Astrocyte (in vitro differentiated cells and primary cell): ENCODE measurements at places on chromosomes 1 and 21. TPM values are rescaled to one million over a fixed set of nuclear protein-coding genes. Genes with fewer than 3 reads are reported as not detected.
A peak's percentile ranks its signal among the peaks of the same experiment; 100 is the strongest.

The OR2L13 gene
- total RNA-seq: not detected in 2 replicates

The SLFNL1 gene
- 0.14 and 0.18 TPM in 2 replicates for total RNA-seq

The DIO1 gene
- not detected in 2 replicates for total RNA-seq

The OR2T2 gene
- total RNA-seq: not detected in 2 replicates

The CSMD2 gene
- 11.1 and 13.6 TPM in 2 replicates for total RNA-seq

The SYTL1 gene
- 10.7 and 12.2 TPM in 2 replicates for total RNA-seq

DNA sequence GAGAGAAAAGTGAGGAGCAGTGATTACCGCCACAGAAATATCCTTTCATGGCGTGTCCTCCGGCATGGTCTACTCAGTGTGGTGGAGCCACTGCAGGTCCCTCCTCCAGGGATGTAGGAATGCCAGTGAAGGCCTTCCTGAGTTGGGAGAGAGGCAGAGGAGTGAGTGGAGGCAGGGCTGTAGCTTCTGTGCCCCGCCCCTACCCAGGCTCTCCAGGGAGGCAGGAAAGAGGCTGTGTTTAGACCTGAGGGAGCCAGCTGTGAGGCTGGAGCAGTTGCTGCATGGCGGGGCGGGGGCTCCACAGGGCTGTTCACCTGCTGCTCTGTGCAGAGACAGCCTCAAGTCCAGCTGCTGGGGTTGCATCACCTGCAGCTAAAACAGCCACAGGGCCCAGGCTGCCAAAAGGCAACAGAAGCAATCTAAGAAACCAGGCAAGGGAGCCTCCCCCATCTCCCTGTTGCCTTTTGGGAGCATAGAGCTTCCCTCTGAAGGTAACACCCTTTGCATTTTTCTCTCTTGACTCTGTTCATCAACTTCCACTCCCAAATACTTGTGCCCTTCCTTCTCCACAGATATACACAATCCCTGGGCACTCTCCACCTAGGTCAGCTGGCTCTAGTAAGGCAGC lies 801 bp upstream of the ANXA9 start:
- no peak for DNase-seq

- peak; percentile 45 for DNase-seq
These were observed 1.1 kb upstream of the ZNF496 start for GRCh38 chr1:247332623-247333361.

DNA sequence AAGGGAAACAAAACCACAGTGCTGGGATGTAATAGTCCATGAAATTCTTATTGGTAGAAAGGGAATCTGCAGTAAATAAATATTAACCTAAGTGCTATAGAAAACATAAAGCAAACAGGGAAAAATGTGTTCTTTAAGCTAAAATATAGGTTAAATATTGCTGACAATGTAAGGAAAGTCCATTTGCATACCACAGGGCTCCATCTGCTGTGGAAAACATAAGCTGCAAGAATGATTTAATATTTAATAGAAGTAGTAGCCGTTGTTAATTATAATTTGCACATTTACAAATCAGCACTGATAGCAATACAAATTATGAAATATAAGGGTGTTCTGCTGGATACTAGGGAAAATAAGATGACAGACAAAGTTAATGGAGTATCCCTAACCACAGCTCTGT lies 444.9 kb upstream of the PKN2 start:
- DNase-seq: no peak

GRCh38 chr1:55015123-55015522 lies 16.4 kb downstream of the BSND start:
- DNase-seq: no peak

DNA sequence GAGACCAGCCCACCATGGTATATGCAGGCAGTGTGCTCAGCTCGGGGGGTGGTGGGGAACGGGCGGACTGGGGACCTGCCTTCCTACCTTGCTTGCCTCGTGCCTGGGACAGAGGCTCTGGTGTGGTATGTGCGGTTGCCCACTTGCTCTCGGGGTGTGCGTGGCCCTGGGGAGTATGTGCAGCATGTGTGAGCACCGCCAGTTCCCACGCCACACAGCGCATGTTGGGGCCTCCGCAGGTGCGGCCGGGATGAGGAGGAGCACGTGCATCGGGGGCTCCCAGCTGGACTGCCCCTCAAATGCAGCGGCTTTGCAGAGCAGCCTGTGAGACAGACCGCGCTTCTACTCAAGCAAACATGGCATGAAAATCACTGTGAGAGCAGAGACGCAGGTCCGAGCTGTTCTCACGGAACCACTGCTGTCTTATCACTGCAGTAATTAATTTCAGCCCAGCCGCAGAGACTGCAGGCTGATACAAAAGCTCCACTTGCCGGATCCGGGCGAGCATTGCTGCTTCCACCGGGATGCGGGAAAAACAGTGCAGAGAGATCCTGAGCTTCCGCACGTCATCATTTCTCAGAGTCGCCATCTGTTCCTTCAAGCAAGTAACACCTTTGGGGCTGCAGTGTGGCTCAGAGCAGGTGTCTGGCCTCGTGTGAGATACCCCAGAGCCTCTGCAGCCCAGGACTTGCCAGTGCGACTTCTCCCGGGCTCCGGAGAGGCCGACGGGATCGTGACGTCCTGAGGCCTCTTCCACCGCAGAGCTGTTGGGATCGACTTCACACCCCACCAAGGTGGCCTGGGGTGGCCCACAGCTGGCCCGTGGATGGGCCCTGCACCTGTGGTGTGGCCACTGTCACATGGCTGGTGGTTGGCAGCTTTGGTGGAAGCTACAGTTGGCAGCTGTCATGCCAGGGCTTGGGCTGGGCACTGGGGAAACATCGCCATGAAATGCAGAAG lies 92.6 kb upstream of the ACTRT2 start:
- no peak for DNase-seq

DNA sequence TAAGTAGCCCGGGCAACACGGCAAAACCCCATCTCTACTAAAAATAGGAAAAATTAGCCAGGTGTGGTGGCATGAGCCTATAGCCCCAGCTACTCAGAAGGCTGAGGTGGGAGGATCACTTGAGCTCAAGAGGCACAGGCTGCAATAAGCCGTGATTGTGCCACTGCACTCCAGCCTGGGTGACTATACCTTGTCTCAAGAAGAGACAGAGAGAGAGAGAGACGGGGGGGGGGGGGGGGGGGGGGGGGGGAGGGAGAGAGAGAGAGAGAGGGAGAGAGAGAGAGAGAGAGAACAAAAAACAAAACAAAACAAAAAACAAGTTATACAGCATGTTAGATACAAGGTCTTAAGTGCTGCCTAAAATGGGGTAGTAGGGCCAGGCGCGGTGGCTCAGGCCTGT lies 77.8 kb upstream of the ZNF281 start:
- DNase-seq: peak; percentile 46

DNA sequence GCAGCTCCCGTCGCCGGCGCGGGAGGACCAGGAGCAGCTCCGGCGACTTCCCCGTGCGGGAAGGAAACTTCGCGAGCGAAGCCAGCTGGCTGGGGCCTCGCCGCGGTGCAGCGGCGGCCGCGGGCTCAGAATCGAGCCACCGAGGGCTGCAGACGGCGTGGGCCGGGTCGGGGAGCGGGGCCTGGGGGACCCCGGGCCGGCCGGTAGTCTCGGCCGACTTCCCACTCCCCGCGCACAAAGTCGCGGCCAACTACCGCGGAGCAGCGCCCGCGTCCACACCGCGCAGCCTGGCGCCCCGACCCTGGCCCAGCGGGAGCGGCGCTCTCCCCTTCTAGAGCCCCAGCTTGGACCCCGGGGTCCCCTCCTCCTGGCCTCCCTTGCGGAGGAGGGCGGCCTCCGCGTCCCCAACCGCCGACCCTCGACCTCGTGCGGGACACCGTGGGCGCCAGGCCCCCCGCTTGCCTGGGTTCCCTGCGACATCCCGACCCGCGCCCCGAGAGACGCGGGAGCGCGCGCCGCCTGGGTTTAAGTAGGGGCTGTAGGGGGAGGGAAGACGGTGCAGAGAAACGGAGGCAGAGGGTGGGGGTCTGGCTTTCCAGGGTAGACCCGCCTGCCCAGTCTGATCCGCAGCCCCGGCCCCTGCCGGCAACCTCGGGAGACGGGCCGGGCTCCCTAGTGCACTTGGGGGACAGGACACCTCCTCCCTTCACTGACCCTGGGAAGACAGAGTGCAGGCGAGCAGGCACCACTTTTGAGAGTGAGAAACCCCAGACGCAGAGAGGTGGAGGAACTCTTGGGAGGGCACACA lies 4.7 kb downstream of the PRDM16 start:
- DNase-seq: no peak

DNA sequence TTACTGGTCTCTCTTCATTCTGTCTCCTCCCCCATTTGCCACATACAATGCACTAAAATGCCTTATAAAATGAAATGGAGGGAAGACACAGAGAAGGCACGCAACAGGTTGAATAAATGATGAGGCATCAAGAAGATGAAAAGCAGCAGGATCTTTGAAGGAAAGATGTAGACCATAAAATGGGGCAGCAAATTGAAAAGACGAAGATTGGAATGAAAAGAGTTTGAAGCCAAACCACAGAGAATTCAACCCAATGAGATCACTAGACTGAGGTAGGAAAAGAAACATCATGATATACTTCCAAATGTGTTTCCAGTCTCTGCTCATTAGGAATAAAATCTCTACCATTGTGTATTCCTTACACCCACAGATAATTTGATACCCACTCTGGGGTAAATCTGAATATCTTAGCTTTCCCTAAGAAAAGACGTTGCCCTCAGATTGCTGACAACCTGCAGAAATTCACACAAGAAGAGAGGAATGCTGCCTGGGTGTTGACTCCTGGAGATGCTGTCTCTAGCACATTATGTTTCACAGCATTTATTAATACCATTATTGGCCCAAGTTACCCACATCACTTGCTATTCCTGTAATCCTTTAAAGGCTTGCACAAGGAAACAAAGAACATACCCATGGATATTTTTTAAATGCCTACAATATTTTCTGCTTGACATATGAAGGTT lies 230.9 kb downstream of the LTN1 start:
- DNase-seq: peak; percentile 71

DNA sequence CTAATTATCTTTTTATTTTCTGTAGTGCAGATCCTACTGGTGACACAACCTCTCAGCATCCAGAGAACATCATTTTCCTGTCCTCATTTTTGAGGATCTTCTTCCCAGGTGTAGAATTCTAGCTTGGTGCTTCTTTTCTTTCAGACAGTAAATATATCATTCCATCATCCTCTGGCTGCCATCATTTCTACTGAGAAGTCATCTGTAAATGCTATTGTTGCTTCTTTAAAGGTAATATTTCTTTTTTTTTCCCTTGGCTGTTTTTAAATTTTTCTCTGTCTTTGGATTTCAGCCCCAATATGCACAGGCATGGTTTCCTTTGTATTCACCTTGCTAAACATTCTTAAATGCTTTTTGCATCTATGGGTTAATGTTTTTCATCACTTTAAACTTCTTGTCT lies 3.3 kb upstream of the KRTAP10-9 start:
- no peak for DNase-seq

DNA sequence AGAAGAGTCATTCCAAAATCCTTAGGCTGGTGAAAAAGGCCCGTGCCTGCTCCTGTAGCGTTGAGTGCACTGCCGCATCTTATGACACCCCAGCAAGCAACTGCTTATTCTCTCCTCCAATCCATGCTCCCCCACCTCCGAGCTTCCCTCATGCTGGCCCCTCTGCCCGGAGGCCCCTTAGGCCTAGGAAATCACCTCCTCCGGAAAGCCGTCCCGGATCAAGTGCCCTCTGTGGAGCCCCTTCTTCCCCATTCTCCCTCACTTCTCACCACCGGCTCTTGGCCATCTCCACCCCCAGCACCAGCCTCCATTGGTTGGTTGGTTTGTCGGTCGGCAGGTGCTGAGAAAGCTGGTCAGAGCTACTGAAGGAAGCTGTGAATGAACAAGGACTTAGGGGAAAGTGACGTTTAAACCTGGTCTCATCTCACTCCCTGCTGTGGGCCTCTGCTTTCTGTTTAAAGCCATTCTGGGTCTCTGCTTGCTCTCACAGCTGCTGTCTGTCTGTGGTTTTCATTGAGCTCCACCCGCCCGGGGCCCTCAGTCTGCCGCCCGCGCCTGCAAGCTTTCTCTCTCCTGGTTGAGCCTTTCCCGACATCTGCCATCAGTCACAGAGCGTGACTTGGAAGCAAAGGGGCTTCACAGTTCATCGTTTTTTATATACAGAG lies 122.2 kb downstream of the KCNN3 start:
- no peak for DNase-seq

- no peak for DNase-seq
These were observed 104.8 kb downstream of the TMEM53 start for GRCh38 chr1:44569491-44569890.

- DNase-seq: peak; percentile 47
These were observed 182.6 kb downstream of the TGFB2 start for GRCh38 chr1:218527737-218528136.

- DNase-seq: no peak
These were observed 63.8 kb downstream of the ARHGEF10L start for GRCh38 chr1:17603091-17603841.

DNA sequence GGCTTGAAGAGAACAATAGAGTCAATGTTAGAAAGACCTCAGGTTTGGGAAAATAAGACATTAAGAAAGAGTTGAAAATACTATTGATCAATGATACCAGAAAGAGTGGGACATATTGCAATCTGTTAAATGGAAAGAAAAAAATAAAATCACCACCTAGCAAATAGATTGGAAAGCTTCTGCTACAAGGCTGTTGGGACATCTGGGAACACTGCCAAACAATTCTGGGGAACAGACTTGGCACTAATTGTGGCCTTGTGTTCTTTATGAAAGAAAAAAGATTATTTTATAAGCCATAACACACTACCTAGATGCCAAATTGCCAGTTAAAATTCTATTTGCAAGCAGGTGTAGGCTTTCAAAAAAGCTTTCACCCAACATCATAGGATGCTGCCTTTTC lies 137.8 kb downstream of the TSEN15 start:
- DNase-seq: no peak

DNA sequence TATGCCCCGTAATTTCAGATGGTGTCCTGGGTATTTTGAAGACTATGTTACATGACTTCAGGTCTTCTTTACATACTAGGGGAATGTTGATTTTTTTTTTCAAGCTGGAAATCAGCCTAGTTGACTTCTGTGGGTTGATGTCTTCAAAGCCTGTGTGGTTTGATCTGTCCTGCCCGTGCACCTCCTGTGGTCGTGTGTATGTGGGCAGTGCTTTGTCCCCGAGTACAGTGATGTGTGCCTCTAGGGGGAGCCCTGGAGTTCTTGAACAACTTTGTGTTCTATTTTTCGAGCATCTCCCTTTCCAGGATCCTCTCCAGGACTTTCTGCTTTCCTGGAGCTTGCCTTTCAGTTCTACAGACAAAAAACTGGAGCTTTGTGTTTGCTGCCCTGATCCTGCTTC lies 28.9 kb downstream of the OBSCN start:
- DNase-seq: peak; percentile 10

DNA sequence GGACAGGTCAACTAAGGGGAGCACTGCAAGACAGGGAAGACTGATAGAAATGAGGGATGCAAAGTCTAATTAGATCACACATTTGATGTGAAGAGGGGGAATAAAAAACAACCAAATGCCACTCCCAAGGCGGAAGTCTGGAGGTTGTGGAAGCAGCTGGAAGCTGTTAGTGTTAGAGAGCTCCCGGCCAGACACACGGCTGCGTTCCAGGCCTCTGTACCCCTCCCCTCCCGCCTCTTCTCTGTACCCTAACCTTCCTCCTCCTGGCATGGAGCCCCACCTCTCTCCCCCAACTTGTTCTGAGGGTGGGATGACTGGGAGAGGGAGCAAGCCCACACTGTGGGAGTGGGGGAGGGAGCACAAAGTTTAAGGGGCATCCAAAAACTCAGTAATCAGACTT lies 67.0 kb downstream of the PLEKHA6 start:
- DNase-seq: no peak

- peak; percentile 16 for DNase-seq
These were observed at the start of gene PLEKHA6 for GRCh38 chr1:204359474-204360255. Gene PLEKHA6 (minus strand): TSS chr1:204359929. CDS start chr1:204273727, 86,202 bp downstream.
